ENCODE measurements at places on chromosomes 5 and 9.

DNA sequence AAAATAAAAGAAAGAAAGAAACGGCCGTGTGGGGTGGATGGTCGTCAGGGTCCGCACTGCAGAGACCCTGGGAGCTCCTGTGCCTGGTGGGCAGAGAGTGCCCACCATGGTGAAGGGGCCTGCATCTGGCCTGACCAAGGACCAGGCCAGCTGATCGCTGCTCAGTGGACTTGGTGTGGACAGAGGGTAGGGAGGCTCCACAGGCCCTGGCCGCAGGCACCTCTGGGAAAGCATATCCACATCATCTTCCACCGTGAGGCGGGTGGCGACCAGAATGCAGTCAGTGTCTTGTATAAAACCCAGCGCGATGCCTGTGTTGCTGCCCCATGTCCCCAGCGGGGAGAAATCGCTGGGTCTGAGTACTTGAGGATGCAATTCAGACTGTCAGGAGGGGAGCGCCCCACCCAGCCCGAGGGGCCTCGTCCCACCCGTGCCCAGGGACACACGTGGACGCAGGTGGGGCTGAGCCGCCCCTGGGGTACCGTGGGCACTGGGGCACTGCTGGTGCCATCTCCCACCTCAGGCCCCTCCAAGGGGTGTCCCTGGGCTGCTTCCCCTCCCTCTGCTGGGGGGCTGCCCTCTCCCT is 27.8 kb upstream of the SLC6A19 start:
- DNase-seq: no peak

GRCh38 chr5:92979716-92980115 is 601.3 kb downstream of the NR2F1-AS1 start:
- DNase-seq: no peak

GRCh38 chr5:18961234-18961633 is 1026.8 kb downstream of the CDH18 start:
- DNase-seq: no peak

DNA sequence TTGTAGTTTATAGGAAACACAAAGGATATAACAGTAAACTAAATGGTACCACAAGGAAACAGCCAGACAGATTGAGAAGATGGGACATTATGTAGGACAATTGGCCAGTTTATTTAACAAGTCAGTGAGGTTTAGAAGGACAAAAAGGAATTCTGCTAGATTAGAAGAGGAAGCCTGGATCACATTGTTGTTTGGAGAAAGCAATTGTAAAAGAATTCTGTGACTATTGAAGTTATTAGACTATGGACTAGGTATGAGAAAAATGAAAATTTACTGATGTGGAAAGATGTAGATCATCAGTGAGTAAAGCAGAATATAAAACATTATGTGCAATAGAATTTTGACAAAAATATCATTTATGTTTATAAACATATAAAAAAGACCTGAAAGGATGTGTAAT is 97.1 kb downstream of the CFAP95 start:
- DNase-seq: no peak

DNA sequence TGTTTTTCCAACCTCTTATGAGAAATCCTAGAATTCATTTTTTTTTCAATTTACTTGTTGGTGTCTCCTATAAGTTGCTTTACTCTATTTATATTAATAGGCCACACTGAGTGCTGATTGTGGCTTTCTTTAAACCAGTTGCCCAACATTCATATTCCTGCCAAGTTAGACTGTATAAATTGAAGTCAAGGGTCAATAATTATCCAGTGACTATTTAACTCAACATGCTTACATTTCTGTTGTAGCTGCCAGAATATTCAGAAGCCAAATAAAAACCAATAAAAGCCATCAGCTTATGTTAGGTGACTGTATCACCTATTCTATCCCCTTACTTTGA is 169.0 kb downstream of the PTPRD start:
- DNase-seq: no peak

- DNase-seq: no peak
Measured at GRCh38 chr9:115099901-115100300, 18.1 kb downstream of the TNC start.

GRCh38 chr5:173020154-173020581 is 36.0 kb upstream of the CREBRF start:
- no peak for DNase-seq

- no peak for DNase-seq
Measured at GRCh38 chr9:68912561-68912960, 101.4 kb downstream of the PRKACG start.

- DNase-seq: no peak
Measured at GRCh38 chr9:91418215-91418610, 5.4 kb downstream of the NFIL3 start.

DNA sequence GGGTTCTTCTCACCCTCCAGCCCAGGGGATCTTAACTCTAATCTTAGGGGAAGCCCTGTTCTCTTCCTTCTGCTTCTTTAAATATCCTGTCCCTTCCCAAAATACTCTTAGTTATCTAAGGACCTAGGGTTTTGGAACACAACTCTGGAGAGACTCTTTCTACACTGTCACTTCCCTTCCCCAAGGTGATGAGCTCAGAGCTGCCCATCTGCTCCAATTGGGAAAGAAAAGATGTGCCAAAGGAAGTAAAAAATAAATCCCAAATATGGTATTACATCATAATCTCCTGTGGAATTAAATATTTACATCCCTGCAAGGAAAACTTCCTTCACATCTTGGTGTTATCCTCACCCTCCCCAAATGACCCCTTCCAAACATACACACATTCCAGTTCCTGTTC is 291.2 kb downstream of the EPB41L4A start:
- DNase-seq: no peak

All from stimulated activated CD8-positive, alpha-beta memory T cell treated with anti-CD3 and anti-CD28 coated beads, Interleukin-2, amount 100 ng/mL, for 1 hour (primary cell).